Sciatic nerve (tissue), 2 donors: ENCODE measurements at places on chromosomes 1 and 21.
A peak's percentile ranks its signal among the peaks of the same experiment; 100 is the strongest.

DNA sequence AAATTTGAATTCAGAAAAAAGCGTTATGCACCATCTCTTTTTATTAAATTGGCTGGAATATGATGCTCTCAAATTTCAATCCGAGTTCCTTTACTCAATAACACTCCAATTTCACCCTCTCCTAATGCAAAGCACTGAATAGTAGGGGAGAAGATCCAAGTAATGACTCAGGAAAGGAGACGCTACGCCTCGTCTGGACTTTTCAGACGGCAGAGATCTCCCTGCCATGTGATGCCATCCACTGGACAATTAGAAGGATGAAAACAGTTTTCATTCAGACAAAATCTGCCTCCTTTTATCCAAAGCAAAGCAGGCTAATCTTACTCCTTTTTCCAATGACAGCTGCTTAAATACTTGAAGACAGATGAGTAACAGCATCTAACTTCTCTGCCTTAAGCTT is 242.4 kb upstream of the GREM2 start:
- DNase-seq: no peak

DNA sequence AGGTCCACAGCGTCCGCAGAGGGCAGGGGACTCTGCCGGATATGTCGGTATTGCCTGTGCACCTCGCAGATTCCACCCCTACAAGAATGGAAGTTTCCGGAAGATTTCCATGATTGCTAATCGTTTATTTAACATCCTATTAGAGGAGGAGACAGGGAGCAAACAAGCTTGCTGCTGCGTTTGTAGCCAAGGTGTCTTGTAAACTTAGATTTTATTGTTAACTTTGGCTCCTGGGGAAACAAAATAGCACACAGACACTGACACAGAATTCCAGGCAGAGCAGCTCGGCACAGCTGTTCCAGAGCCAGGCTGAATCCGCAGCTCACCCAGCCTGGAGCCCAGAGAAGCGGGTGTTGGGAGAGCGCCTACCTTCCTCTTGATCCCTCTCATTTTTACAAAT is 75.7 kb downstream of the AJAP1 start:
- DNase-seq: no peak

GRCh38 chr1:2542246-2542915 is 12.3 kb upstream of the HES5 start:
- no peak for DNase-seq

DNA sequence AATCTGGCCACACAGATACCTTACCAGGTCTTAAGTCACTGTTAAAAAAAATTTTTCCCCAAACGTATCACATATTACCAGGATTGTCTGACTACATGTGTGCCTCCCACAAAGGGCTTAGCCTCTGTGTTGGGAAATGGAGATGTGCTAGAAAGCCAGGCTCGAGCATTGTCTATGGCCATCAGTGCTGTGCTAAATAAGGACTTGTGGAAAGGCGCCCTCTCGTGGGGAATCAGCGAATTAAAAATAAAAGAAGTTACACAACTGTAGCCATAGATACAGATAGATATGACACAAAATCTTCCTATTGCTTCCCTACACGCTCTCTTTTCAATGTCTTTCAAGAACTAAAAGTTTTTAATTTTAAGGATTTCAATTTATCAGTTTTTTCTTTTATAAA is 47.5 kb upstream of the CRNN start:
- no peak for DNase-seq

DNA sequence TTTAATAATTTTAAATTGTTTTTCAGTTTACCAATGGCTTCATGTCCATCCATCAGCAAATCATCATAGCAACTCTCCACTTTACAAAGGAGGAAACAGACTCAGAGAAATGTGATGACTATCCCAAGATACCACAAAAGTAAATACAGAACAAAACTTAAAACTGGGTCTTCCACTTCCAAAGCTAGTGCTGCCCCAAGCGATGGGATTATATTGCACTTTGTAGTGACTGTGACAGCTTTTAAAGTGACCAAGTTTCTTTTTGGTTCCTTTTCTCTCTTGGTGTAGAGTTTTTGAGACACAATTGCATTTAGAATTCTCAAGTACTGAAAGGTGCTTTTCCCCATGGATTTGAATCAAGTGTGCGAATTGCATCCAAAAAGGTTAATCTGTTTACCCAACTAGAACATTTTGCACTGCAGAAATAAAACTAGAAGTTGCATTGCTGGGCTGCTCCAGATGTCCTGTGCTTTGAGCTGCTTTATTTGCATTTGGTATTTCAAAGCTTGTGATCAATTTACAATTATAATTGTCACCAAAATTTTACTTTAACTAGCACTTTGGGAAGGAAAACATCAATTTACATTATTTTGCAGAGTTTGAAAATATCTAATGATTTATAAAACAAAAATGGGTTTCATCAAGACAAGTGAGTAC is 320.2 kb downstream of the PDE4B start:
- DNase-seq: no peak

DNA sequence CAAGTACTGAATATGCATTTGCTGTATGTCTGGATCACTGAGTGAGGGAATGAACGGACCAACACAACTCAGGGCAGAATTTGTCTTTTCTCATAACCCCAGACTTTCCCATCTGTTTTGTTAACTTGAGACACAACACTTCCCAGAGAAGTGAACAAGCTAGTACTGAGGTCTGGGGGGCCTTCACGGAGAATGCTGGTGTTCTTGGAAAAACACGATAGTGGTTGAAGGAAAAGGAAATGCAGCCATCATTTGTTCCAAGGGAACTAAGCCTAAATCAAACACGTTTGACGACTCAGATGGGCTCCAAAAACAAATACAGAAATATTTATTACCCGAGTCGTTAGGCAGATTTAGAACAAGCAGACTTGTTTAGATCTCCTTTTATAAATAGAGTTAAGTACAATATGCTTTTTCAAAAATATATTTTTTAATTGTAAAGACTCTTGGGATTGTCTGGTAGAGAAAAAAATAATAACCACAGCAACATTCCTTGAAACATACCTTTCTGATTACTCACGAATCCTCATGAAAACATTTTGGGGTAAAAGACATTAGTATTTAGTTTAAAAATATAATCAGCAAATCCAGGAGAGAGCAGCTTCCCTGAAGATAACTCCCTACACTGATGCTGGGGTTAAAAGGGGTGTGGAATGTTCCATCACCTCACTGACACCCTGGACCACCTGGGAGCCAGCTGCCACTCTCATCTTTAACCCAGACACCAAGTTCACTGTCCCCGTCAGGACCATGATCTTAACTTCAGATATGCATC is 427.7 kb upstream of the RUNX1 start:
- DNase-seq: no peak

DNA sequence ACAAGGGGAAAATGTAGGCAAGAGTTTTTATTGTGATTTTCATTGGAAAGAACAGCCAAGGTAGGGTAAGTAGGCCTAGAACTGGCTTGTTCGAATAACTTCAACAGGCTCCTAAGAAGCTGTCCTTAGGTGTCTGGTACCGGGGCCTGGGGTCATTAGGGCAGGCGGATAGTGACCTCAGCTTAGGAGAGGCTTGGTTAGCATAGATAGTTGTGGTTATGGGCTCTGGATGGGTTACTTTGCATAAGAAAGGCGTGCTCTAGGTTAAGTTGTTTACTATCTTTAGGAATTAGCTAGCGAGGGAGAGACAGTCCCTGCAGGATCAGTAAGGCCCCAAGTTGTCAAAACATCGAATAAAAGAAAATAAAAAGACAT is 20.7 kb upstream of the HPCAL4 start:
- no peak for DNase-seq

DNA sequence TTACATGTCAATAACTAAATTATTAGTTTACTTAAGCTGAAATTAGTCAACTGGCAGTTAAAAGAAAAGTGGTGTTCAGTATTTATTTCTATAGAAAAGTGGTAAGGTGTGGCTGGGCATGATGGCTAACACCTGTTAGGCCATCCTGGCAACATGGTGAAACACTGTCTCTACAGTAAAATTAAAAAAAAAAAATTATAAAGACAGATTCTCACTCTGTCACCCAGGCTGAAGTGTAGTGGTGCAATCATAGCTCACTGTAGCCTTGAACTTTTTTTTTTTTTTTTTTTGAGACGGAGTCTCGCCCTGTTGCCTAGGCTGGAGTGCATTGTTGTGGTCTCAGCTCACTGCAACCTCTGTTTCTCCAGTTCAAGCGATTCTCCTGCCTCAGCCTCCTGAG is 32.9 kb downstream of the WNT4 start:
- no peak for DNase-seq

DNA sequence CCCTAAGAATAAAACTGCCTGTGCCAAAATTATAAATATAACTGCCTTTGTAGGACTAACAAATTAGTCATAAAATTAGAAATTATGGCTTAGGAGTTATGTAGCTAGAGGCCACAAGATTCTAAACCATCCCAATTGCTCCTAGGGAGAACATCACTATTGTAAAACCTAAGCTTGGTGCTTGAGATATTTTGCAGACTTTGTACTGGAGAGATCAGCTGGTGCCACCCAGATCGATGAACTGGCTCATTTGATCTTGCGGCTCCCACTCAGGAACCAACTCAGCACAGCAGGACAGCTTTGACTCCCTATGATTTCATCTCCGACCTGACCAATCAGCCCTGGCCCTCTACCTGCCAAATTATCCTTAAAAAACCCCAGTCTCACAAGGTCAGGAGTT is 30.6 kb downstream of the HHAT start:
- DNase-seq: no peak

- no peak for DNase-seq
Measured at GRCh38 chr1:246632281-246633168, 66.3 kb downstream of the CNST start.

DNA sequence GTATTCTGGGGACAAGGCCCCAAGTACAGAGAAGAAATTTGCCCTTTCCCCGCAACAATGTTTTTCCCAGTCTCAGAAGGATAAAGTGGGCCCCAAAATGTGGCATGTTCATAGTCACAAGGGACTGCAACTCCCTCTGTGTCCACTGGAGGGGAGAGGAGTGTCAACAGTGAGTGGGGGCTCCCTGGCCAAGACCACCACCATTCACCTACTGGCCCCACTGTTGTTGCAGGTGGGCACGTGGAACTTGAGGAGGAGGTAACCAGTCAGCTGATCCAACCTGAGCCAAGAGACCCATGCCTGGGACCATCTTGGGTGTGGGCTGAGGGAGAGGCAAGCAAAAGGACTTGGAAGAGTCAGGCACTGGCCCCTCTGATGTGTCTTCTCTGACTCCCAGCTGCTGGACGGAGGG is 777 bp downstream of the NUDT17 start:
- DNase-seq: no peak

DNA sequence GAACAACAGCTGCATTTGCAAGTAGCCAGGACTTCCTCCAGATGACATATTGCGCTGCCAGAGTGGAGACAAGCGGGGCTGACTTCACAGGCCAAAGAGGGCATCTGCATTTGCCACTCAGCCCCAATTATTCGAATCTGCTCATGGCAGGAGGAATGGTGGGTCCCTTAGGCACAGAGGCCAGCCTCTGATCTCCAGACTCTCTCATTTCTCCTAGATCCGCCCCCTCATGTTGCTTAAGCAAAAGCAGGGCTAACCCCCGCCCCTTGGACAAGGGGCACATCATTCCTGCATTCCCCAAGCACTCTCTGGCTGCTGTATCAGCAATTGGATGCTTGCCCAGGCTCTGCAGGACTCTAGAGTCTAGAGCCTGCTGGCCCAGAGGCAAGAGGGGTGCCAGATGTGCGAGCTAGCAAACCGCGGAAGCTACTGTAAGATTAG is 262.4 kb downstream of the ST6GALNAC3 start:
- DNase-seq: peak; percentile 80

DNA sequence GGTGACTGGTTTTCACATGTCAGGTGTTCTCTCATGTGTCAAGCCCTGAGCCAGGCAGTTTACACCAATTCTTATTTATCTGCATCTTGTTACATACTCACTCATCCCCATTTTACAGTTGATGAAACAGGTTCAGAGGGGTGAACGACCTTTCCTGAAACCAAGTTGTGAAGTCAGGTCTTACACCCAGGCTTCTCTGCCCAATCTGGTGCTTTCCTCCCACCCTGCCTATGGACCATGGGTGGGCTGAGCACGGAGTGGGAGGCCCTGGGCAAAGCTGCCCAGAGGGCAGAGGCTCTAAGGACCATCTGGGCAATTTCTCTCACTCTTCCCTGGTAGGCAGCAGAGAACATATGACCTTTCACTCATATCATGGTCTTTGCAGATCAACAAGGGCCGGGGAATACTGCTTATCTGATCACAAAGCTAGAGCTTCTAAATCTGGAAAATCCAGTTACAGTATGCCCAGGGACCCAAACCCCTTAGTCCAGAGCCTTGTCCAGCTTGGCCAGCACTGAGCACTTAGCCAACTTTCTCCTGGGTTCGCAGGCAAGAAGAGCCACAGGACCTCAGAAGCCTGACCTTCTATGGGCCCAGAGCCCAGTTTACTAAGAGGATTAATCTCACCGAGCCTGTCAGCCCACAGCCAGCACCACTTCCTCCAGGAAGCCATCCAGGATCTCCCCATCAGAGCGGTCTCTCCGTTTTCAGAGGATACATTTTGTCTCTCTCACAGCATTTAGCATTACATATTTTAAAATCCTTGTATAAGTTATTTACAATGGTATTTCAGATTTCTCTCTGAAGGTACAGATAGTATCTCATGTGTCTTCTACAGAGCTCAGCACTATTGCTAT is 16.0 kb upstream of the TTC39A start:
- DNase-seq: peak; percentile 26

DNA sequence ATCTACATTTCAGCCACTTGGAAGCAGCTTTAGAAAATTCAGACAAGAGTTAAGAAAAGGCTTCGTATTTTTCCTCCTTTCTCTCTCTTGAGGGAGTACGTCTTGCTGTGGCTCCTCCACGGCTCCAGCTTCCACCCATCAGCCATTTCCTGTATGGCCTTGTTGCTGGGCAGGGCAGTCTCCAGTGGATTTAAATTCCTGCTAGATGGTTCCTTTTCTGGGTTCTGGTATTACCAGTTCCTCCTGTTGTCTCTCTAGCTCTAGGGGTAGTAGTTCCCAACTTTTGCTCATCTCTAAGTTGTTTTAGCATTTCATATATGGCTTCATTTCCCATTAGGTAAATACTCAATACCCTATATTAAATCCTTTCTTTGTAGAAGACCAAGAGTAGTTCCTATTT is 1098.3 kb downstream of the ADGRL2 start:
- DNase-seq: no peak

- DNase-seq: no peak
Measured at GRCh38 chr1:83060221-83060620, 938.7 kb downstream of the TTLL7 start.

DNA sequence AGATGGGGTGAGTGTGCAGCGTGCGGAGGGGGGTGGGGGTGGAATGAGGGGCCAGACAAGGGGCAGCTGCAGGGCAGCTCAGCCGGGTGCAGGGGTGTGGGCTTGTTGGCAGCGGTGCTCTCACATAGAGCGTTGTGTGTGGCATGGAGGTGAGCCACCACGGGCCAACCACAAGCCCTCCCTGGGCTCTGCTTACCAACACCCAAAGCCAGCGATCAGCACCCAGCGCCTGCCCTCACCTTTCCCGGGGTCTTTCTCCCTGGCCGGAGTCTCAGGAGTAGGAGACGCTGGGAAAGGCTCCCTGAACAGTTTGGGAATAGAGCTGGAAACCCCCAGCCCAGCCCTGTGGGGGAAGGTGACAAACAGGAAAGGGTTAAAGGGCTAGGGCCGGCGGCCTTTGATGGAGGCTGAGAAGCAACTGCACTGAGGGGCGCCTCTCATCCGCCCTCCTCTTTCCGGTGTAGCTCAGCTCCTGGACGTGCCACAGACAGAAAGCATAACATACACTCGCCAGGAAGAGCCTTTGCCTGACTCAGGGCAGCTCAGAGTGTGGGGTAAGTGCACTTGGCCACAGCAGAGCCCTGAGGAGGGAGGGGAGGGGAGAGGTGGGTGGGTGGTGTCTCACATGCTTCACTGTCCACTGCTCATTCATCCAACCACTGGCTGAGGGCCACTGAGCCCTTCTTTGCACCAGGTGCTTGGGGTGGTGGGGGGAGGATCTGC is 577 bp downstream of the IKBKE start:
- no peak for DNase-seq

GRCh38 chr1:165833358-165833757 is 5.9 kb downstream of the UCK2 start:
- no peak for DNase-seq
